ENCODE measurements at places on chromosomes 5 and 9.

DNA sequence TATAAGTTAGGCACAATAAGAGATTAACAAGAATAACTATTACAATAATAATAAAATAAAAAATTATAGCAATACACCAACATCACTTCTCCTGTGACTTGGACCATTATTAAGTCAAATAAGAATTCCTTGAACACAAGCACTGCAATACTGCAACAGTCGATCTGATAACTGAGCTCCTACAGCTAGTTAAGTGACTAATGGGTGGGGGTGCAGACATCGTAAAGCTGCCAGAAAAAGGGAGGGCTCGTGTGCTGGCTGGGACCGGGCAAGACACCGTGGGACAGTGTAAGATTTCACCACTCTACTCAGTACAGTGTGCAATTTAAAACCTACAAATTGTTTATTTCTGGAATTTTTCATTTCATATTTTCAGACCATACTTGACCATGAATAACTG lies 78.8 kb downstream of the SNX24 start:
- DNase-seq, result no peak

- DNase-seq, result no peak
Measured at GRCh38 chr5:34562791-34563190, 93.3 kb upstream of the RAI14 start.

- no peak for DNase-seq
Measured at GRCh38 chr9:133661846-133662540, 25.8 kb downstream of the DBH start.

GRCh38 chr9:13491493-13492424 lies 212.3 kb upstream of the MPDZ start:
- DNase-seq, result no peak

DNA sequence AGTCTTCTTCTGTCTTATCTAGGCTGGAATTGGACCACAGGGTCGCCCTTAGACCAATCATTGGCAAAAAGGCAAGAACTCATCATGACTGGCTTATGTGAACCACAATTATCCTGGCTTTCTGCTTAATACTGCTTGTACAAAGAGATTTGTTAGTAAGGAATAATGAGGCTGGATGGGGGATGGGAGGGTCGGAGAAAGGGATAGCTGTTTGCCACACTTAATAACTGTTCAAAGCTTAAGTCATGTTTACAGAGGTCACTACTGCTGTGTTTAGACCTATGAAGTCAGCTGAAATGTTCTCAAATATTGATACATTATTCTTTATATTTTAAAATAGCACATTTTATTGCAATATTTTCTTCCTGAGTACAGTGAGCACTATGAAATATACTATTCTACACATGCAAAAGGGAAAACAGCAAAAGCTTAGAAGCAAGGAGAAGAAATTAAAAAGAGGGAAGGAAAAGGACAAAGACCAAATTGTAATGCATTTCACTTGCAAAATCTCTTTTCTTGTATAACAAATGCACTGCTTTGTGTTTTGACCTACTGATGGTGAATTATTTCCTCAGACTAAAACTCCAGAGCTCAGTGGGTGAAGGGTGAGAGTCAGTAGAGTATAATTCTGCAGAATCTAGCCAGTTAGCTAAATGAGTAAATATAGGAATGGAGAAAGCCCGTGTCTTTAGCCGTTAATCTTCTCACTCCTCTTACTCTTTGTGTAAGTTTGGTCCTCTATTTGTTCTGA lies 404.9 kb upstream of the ZNF608 start:
- DNase-seq, result no peak

DNA sequence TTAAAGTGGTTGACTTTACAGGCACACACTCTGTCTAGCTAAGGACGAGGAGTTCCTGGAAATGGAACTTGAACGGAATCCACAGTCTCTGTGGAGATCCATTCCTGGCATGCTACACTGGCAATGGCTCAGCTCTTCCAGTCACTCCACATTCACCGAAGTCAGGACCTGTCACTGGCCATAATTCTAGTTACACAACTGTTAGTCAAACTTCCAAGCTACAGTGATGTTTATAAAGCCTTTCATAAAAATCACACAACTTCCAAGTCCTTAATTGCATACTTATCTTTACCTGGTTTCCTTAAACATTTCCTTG lies 15.7 kb downstream of the CDC14B start:
- DNase-seq, result no peak

DNA sequence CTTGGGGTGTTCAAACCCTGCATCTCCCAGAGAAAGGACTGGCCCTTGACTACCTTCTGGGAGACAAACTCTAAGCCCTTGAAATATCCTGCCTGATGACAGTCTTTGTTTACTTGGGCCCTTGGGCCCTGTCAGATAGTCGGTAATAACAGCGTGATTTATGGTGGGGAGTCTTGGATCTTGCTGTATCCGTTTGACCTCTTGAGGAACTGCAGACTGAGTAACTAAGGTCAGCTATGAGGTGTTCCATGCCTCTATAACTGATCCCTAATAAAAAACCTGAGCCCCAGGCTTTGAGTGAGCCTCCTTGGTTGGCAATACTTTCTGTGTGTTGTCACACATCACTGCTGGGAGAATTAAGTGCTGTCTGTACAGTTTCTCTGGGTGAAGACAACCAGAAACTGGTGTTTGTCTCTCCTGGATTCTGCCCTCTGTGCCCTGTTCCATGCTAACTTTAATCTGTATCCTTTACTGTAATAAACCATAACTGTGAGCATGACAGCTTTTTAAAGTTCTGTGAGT lies 56.2 kb upstream of the ANKRD33B start:
- DNase-seq, result no peak

- DNase-seq, result no peak
Measured at GRCh38 chr5:122054266-122054665, 23.8 kb downstream of the LOX start.

GRCh38 chr5:3350781-3351180 lies 244.9 kb upstream of the IRX1 start:
- no peak for DNase-seq

All from stimulated activated CD4-positive, alpha-beta T cell treated with anti-CD3 and anti-CD28 coated beads, Interleukin-12 subunit alpha, Interleukin-12 subunit beta, amount 100 ng/mL, for 48 hours (primary cell).